Stromal cell of bone marrow (primary cell): ENCODE measurements at places on chromosomes 12 and 14.

DNA sequence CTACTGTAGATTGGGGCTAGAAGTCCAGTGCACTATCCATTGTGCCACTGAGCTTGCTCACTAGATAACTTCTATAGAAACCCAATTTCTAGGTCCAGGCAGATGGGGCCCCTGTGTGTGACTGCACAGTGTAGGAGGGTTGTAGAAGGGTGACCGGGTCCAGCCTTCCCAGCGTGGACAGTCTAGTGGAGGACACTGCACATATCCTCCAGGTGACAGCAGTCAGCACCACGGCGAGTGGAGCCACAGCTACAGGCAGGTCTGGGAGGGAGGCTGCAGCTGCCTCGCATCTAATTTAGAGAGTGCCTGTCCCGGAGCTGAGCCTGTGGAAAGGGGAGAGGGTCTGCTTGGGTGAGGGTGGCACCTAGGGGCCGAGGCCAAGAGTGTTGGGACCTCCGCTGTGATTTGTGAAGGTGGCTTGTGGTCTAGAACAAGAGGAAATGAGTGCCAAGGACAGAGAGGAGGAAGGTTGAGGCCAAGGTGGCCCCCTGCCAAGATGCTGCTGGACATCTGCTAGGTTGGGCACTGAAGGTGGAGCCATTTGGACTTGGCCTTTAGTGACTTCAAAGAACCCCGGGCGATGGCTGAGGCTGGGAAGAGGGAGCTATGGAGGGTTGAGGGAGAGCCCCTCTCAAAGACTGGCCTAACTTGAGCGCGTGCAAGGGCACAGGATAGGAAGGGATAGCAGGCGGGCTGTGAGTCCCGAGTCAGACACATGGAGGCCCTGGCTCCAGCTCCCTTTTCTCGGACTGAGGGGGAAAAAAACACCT is 46.0 kb upstream of the TRAF3 start:
- DNase-seq = no peak

DNA sequence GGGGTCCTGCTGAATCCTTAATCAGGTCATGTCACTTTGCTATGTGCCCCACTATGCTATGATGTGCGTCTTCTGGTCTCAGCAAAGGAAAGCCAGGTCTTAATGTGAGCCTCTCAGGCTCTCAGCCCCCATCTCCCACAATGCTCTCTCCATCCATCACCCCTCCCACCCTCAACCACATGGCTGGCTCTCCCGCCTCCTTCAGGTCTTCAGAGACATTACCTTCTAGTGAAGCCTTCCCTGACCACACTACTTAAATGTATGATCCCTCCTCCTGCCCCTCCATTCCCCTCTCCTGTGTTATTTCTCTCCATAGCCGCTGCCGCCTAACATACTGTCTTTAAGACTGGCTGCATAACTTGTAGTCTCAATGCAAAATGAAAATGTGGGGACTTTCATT is 50.5 kb downstream of the KRT80 start:
- DNase-seq = no peak

DNA sequence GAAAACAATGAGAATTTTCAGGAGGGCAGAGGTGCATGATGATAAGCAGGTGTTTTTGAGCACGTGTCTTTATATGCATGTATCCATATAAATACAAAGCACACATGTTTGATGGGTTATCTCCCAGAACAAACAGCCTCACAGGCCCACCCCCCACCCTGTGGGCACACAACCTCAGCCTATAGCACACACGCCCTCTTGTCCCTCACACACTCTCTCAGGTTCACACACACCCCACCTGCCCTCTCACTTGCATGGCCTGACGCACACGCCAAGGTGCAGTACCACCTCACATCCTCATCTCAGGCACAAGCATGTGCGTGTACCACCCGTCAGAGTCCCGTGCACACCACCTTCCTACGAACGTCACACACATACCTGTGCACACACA is 8.6 kb upstream of the KRT8 start:
- no peak for DNase-seq

GRCh38 chr14:54177019-54177418 is 219.8 kb upstream of the CDKN3 start:
- DNase-seq = no peak

DNA sequence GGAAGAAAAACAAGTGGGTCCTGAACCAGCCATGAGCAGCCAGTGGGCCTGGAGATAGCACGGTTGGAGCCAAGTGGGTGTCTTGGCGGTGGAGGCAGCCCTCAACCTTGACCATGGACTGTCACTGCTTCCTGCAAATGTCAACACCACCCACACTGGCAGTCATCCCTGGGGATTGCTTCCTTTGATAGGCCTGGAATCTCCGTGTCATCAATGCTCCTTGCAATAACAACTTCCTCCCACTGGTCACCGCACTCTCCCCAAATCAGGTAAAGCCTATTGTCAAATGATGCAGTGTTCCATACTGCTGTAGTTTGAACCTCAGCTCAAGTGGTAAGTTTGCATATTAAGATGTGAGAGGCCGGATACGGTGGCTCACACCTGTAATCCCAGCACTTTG is 129.1 kb downstream of the NTF3 start:
- no peak for DNase-seq

DNA sequence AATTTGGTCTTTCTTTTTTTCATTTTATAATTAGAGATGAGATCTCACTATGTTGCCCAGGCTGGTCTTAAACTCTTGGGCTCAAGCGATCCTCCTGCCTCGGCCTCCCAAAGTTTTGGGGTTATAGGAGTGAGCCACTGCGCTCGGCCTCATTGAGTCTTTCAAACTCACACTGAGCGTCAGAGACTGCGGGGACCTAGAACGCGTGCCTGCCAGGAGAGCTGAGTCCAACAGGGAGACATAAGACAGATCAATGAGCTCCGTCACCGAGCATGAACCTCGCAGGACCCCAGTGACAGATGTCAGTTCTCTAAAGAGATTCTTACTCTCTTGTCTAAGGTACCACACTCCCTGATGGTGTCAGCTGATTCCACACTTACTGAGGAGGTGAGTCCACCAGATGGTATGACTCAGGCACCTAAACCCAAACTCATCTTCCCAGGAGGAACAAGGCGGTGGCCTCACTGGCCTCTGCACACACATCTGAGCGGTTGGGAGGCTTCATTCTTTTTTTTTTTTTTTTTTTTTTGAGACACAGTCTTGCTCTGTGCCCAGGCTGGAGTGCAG is 58.9 kb downstream of the CCDC88C start:
- no peak for DNase-seq

DNA sequence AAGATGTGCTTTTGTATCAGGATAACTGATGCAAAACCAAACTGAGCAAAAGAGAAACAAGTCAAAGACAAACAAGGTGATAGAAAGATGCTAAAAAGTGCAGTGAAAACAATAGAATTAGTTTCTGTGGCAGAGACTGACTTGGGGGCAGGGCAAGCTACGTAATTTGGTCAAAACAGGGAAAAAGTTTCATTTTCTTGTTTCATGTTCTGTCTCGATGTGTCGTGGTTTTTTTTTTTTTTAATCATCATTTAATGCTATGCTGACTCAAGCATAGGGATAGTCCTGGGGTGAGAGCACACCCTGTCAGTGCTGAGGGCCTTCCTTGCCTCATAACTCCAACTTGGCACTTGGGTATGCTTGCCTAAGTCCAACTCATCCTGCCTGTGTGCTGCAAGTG is 144.1 kb upstream of the PTPRQ start:
- DNase-seq = no peak

DNA sequence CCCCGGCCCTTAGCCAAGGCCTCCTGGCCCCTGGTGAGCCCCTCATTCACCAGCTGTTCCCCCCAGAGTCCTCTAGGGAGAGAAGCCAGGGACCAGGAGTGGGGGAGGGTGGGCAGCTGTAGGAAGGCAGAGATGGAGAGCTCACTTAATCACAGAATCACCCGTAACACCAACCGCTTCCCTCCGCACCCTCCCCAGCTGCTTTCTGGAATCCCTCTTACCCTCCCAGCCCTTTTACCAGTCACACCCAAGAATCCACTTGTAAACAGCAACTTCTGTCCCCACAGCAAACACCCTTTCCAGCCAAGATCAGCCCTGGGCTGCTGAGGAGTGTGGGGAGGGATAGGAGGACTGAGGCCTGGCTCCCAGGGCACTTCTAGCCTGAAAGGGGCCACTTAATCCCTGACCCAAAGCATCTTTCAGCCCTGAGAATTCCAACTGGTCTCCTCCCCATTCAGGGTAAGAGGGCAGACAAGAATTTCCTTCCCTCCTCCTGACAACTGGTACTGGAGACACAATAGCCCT is 18.8 kb downstream of the NCKAP5L start:
- DNase-seq = no peak

GRCh38 chr12:91113621-91114020 is 2.3 kb upstream of the LUM start:
- DNase-seq = no peak

GRCh38 chr12:121060149-121061001 is 21.3 kb upstream of the OASL start:
- DNase-seq = peak; percentile 25

DNA sequence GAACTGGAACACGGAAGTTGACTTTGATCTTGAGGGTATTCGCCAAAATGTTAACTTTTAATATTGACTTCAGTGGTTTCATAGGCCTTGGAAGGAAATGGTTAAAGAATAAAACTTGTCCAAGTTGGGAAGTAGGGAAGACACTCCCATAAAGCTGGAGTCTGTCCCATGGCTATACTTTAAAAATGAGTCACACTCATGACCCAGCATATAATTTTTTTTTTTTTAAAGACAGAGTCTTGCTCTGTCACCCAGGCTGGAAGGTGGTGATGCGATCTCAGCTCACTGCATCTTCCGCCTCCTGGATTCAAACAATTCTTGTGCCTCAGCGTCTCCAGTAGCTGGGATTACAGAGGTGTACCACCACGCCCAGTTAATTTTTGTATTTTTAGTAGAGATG is 19.6 kb downstream of the TMPRSS12 start:
- peak; percentile 66 for DNase-seq

GRCh38 chr14:49033131-49033530 is 553.0 kb downstream of the RPS29 start:
- DNase-seq = no peak

- DNase-seq = no peak
These were observed 8.3 kb downstream of the CALM1 start for GRCh38 chr14:90405101-90405500.

DNA sequence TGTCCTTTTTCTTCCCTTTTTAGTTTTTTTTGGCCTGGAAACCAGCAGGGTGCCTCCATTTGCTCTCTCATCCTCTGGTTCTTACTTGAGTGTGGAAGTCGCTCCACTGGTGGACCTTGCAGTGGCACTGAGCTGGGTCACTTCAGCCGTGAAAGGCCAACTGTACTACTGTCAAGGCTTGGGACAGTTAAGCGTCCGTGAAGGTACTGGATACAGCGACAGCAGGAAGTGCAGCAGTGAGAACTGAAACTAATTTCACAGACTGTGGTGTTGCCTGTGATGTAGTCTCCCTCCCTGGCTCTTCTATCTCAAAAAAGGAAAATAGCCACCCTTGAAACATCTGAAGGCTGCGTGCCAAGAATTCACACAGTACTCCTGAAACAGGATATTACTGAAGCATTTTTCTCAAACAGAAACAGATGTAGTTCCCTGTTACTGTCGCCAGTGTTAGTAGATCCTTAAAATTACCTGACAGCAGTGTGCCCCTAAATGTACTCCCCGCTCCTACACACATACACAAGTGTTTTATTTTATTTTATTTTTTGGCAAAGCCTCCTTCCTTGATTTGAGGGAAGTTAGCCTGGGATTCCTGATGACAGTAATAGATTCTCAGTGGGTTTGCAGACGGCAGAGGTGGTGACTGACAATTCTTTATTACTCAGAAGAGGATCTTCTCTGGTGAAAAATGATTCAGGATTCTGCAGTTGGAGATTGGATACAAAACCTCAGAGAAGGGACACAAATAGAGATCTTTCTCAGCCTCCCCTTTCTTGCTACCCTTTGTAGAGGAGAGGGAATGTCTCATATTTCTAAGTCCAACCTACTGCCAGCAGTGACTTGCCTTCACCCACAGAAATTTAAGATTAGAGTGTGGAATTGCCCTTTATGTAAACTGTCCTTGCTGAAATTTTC is 4.4 kb downstream of the SUSD6 start:
- DNase-seq = no peak

- DNase-seq = no peak
These were observed 1046.1 kb downstream of the SLC6A15 start for GRCh38 chr12:83866477-83866876.

GRCh38 chr12:24229031-24229700 is 279.7 kb upstream of the SOX5 start:
- DNase-seq = peak; percentile 8

DNA sequence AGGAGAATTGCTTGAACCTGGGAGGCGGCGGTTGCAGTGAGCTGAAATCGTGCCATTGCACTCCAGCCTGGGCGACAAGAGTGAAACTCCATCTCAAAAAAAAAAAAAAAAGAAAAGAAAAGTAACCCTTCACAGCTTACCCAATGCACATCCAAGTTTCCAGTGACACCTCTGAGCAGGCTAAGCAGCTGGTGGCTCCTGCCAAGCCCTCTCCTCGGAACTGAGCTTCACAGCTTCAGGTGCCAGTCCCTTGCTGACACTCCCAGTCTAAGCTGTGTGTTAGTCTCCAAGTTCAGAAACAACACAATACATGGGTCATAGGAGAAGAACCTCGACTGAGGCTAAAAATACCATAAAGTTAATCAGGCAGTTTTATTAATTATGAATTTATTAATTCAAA is 7.9 kb downstream of the CD9 start:
- no peak for DNase-seq

GRCh38 chr12:121404734-121405133 is 4.8 kb downstream of the RNF34 start:
- no peak for DNase-seq

- DNase-seq = peak; percentile 92
These were observed 58.7 kb downstream of the DRAM1 start for GRCh38 chr12:101935890-101936746.

DNA sequence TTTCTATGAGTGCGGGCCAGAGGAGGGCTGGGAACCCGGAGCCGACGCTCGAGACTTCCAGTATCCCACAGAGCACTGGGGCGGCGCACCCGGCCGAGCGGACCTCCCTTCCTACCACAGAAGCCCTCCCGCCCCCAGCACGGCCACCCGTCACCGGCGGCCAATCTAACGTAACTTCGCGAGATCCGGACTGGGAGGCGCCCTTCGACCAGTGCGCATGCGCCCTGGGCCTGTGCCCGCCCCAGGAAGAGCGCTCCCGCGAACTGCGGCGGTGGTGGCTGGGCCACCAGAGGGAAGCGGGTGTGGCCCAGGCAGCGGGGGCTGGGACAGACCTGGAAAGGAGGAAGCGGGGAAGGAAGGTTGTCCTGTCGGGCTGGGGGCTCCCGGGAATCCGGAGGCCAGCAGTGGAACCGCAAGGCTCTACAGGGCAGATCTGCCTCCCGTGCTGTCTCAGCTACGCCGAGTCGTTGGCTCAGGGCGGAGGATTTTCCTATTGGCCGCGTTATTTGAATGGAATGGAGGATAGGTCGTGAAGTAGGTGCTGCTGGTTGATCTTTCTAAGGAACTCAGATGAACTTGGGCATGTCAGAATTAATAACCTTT is at the start of gene PPP1R12A:
PPP1R12A (minus strand) TSS at position 77 of the 603 bp plus-strand sequence. CDS start 166 bp downstream, outside the sequence.
- peak; percentile 95 for DNase-seq
